ENCODE measurements at places on chromosomes 12 and 14. TPM values are rescaled to one million over a fixed set of nuclear protein-coding genes. Genes with fewer than 3 reads are reported as not detected.

DAAM1 gene
- total RNA-seq, result 22.5 TPM

CEP83 gene
- total RNA-seq, result 37.8 TPM

KCNK13 gene
- total RNA-seq, result 0.50 TPM

CLEC6A gene
- not detected for total RNA-seq

C14orf39 gene
- total RNA-seq, result not detected

NYNRIN gene
- total RNA-seq, result 0.11 TPM

GARIN6 gene
- total RNA-seq, result not detected

BEGAIN gene
- not detected for total RNA-seq

TRPV4 gene
- not detected for total RNA-seq

TCL1B gene
- total RNA-seq, result not detected

NTN4 gene
- not detected for total RNA-seq

LRTM2 gene
- total RNA-seq, result not detected

NT5DC3 gene
- 15.5 TPM for total RNA-seq
